ENCODE measurements at places on chromosomes 1 and 21.

DNA sequence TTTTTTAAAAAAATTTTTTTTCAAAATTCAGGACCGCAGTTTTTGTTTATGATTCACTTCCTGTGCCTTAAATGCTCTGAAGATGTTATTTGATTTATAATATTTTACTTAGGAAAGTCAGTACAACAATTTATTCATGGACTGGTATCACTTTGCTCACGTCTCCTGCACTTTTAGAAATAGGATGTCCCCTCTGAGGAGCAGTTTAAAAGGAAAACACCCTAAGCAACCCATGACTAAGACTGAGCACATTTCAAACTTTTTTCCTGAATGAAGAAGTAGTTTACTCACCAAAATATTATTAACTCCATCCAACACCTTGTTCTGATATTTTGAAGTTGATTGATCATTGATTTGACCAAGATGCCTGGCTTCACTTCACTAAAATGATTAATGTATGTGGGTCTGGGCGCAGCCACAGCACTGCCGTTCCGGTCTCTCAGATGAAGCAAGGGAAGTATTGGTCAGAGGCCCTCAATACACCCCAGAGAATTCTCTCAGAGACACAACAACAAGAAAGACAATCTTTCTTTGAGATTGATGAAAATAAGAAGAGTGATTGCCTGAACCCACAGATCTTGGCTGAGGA, 223.9 kb downstream of the TGFB2 start:
- DNase-seq, result no peak

GRCh38 chr1:89698624-89699023, 65.7 kb downstream of the LRRC8C start:
- no peak for DNase-seq

- no peak for DNase-seq
Measured at GRCh38 chr1:216034506-216034905, 388.7 kb downstream of the USH2A start.

- no peak for DNase-seq
Measured at GRCh38 chr1:203048086-203048485, 21.8 kb downstream of the PPFIA4 start.

DNA sequence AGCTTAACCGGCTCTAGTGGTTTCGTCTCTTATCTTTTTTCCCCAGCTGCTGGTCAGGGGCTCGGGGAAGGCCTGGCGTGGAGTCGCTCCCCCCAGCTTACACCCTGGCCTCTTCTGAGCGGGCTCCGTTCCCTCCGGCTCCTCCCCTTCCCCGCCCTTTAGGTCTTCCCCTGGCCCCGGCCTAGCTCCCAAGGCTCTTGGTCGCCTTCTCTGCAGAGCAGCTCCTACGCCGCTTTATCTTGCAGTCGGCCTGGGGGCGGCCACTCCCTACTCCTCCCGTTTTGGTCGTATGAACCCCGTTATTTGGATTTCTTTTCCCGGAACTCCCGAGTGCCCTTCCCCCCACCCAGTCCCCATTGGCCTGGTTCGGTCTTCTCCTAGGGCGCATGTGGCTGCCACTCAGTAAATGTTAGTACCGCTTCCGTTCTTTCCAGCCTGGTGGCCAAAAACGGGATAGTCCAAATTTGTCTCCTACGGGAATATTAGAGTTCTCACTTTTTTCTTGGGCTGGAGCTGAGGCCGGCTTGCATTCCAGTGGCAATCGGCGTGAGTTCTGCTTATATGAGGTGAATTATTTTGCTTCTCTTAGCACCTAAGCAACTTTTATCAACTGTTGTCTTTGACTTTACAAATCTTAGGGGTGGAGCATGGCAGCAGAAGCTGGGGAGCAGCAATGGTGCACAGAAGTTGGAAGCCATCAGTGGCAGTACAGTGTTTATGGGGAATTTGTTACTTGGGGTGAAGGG, 467 bp downstream of the THRAP3 start:
- DNase-seq, result no peak

GRCh38 chr1:223209293-223209898, 66.3 kb upstream of the TLR5 start:
- no peak for DNase-seq

DNA sequence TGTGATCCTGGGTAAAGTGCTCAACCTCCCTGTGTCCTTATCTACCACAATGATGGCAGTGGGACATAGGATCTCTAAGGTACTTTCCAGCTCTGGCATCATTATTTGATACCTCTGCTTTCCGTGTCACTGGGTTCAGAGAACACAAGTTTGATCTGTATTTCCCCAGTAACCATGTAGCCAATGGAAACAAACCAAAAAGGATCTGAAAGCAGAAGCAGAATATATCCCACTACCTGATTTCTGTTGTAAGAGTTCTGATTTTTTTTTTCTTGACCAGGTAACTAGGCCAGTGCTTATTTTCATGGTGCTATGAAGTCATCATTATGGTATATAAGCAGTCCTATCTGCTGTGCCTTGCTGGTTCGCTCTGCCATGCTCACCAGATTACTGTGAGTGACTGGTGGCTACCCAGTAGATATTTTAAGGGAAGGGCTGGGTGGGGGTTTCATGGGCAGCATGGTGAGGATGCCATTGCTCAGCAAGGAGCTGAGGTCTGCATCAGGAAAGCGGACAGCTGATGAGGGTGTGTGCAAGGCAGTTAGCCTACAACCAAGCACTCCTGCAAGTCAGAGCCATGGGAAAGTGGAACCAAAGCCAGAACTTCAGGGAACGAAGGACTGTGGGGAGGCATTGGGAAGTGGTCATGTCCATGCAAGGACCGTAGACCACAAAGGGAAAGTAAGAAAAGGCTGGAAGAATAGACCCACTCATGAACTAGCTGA, 104.9 kb upstream of the EDEM3 start:
- DNase-seq, result no peak

GRCh38 chr1:223748773-223749733, 36.7 kb downstream of the CAPN2 start:
- peak; percentile 45 for DNase-seq

GRCh38 chr1:7087888-7088287, 302.6 kb downstream of the CAMTA1 start:
- DNase-seq, result no peak

DNA sequence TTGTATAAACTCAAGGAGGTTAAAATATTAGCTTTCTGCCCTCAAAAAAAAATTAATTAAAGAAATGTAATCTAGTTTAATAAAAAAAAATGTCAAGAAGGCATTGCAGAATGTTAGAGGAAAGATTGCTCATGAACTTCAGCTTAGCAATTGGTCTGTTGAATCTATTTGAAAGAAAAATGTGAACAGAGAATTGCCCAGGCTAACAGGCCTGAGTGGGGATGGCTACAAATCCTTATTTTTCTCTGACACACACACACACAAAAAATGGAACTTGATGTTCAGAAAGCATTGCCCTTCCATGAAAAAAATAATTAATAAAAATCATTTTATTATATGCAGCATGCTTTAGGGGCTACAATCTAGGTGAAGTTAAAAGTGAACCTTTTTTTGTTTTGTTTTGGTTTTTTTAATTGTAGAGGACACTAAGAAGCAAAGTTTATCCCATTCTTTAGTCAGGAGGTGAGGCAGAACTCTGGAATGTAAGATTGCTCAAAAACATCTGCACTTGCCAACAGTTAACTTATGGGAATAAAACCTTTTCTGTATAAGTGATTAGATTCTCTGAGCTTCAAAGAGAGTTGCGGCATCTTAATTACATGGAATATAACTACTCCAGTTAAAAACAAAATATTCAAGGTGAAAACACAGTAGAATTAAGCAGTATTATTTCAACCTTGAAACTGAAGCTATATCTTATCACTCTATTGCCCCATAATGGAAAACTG, 658.5 kb upstream of the ADGRL2 start:
- DNase-seq, result no peak

DNA sequence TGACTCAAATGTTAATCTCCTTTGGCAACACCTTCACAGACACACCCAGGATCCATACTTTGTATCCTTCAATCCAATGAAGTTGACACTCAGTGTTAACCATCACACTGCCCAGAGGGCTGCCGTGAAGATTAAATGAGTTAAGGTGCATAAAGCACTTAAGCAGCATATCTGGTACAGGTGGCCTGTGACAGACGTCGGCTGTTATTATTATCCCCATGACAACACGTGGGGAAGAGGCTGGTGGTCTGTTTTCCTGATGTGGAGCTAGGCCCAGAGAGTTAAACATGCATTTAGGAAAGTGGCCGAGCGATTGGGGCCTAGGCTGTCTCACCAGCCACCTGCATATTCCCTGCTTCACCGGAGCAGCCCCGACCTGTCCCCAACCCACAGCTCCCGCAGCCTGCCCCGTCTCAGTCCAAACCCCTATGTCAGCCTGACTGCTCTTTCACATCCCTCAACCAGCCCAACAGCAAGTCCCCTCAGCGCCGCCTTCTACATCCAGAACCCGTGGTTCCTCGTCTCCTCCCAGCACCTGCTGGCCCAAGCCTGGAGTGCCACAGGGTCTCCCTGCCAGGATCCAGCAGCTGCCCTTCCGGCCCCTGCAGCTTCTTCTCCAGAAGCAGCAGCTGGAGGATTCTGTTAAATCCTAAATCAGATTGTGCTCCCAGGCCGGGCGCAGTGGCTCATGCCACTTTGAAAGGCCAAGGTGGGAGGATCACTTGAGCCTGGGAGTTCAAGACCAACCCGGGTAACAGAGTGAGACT, 77.9 kb downstream of the FBXO2 start:
- no peak for DNase-seq

DNA sequence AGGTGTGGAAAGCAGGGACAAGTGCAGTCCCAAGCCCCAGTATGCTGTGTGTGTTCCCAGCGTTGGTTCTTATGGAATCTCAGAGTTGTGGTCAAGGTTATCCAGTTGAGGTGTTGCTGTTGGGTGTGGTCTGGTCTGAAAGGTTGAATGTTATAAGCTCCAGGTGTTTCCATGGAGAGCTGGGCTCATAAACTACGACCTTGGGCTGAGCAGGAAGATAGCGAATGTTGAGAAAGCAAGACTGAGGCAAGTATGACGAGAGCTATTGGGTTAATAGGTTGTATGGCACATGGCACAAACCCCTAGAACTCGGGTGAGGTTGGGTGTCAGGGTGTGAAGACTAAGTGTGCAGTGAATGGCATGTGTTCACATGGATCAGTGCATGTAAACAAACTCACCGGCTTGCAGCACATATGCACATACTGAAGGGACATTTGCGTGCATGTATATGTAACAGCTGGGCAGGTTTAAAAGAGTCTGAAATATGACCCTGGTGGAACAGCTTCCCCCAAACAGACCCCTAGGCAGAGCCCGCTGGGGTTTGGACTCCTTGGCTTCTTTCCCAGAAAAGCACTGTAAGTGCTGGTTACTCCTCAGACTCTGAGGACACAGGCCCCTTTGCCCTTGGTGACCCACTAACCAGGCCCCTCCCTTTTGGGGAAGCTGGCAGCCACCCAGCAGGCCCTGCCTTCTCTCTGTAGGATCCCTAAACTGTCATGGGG, 117.5 kb downstream of the NAV1 start:
- no peak for DNase-seq

DNA sequence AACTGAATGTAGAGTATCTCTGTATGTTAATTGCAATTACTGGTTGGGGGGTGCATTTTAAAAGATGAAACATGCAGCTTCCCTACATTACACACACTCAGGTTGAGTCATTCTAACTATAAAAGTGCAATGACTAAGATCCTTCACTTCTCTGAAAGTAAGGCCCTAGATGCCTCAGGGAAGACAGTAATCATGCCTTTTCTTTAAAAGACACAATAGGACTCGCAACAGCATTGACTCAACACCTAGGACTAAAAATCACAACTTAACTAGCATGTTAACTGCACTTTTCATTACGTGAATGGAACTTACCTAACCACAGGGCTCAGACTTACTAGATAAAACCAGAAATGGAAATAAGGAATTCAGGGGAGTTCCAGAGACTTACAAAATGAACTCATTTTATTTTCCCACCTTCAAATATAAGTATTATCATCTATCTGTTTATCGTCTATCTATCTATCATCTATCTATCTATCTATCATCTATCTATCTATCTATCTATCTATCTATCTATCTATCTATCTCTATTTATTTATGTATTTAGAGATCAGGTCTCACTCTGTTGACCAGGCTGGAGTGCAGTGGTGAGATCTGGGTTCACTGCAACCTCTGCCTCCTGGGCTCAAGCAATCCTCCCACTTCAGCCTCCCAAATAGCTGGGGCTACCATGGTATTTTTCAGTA, 47.8 kb downstream of the CHML start:
- DNase-seq, result no peak

- DNase-seq, result no peak
Measured at GRCh38 chr1:2045468-2046173, 4.6 kb upstream of the PRKCZ start.

DNA sequence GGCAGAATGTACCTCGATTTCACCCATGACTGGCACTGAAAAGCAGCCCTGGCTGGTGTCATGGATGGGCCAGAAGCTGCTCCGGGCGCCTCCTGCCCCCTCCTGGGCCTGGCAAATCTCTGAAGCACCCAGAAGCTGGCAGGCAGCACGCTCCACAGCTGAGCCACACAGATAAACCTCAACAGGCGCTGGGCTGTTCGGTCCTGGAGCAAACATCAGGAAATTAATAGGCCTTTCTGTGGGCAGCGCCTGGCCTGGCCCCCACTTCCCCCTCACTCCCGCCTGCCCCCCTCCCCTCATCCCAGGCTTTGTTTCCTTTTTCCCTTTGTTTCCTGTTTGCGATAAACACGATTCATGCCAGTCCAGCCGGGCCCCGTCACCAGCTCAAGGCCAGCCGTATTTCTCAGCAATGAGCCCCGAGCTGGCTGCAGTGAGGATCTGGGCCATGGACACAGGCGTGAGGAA, 20.1 kb upstream of the DISP3 start:
- no peak for DNase-seq

GRCh38 chr1:203189951-203190352, 3.4 kb upstream of the CHI3L1 start:
- no peak for DNase-seq

GRCh38 chr1:224894915-224895314, 34.6 kb upstream of the DNAH14 start:
- no peak for DNase-seq

DNA sequence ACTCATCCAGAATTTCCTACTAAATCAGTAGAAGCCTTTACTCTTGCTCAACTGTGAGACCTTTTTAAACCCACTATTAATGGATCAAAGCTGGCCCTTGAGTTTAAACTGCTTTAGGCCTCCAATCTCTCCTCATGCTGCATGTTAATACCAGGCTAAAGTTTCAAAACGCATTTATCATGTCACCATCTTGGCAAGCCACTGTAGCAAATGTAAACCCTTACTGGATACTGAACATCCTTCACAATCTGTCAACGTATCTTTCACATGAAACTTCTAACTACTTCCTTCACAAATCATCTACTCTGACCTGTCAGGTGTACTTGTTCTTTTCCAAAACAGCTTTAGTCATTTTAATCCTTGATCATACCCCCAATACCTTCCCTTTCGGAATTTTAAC, 3.0 kb downstream of the PAXBP1 start:
- DNase-seq, result no peak

GRCh38 chr21:31795992-31796391, 64.1 kb upstream of the SCAF4 start:
- no peak for DNase-seq

DNA sequence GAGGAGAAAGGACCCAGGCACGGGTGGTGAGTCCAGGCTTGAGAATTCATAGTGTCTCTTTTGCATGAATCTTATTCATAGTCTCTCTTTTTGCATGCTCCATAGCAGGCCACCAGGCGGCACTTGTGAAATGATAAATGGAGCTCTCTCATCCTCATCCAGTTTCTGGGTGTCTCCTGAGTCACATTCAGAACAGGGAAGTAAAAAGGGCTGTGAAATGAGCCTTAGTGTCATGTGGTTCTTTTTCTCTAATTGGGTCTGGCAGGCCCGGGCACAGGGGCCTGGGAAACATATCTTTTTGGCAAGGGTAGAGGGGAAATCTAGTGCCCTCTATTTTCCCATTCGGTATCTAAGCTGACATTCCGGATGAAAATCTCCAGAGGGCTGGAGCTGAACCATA, 19.1 kb upstream of the NCF2 start:
- DNase-seq, result no peak

- no peak for DNase-seq
Measured at GRCh38 chr1:63753591-63753990, 20.2 kb upstream of the ROR1 start.

Data from stimulated activated CD4-positive, alpha-beta T cell treated with anti-CD3 and anti-CD28 coated beads, TNF-alpha, amount 100 ng/mL, for 4 hours (primary cell).